ENCODE measurements at places on chromosomes 16 and 17.
A peak's percentile ranks its signal among the peaks of the same experiment; 100 is the strongest.

GRCh38 chr17:34713687-34714086 is 134.3 kb downstream of the TMEM132E start:
- DNase-seq, result no peak

DNA sequence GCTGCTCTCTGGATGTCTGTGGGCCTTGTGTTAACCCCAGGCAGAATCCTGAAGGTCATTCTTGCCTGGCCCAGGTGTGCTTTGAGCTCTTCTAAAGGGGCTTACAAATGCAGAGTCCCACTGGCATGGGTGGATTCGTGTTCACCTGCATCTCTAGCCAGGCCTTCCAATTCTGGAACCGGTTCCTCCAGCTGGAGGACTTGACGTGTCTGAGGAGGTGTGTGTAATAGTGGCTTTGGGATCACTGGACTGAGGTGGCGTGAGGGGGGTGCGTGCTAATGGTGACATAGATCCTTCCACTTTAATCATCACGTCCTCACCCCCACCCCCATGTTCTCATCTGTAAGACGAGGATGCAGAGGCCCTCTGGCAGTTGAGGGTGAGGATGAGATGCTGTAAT is 4.8 kb downstream of the GSE1 start:
- peak; percentile 32 for DNase-seq

GRCh38 chr16:79605999-79606398 is 5.5 kb upstream of the MAF start:
- peak; percentile 39 for DNase-seq

DNA sequence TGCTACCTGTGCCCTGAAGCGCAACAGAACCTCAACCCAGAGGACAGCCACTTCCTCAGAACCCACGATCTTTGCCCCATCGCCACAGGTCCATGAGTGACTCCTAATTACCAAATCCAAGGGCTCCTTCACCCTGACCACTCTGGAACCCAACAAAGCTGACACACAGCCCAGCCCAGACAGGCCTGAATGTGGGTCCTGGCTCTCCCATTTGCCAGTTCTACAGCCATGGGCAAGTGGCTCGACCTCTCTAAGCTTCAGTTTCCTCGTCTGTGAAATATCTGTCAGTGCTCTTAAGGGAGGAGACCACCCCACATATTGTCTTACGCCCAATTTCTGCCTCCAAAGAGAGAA is 18.0 kb upstream of the ENDOV start:
- DNase-seq, result no peak

- no peak for DNase-seq
These were observed 408.1 kb downstream of the XYLT1 start for GRCh38 chr16:17062676-17063075.

- DNase-seq, result peak; percentile 53
These were observed 186.7 kb downstream of the MSI2 start for GRCh38 chr17:57442914-57443571.

- DNase-seq, result no peak
These were observed 35.1 kb downstream of the TLE7 start for GRCh38 chr16:71406724-71407123.

GRCh38 chr17:77424585-77425344 is 284.0 kb downstream of the SEC14L1 start:
- DNase-seq, result peak; percentile 36

GRCh38 chr17:82702231-82702927 is 3.9 kb upstream of the RAB40B start:
- no peak for DNase-seq

DNA sequence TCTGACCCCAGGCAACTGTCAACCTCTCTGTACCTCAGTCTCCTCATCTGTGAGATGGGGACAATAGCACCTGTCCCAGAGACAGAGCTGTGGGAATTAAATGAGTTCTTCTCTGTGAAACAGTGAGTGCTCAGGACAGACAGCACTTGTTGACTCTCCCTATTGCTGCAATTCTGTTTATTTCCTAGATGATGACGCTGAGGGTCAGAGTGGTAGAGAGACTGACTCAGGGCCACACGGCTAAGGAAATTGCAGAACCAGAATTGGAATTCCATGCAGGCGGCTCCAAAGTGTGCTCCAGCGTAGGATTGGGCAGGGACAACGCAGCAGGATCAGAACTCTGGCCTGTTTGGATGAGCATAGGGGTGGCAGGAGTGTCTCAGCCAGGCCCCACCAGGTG is 302.2 kb downstream of the C16orf95 start:
- no peak for DNase-seq

All from ELF-1 (cell line).